ENCODE measurements at places on chromosomes 3 and 15.
A peak's percentile ranks its signal among the peaks of the same experiment; 100 is the strongest.

DNA sequence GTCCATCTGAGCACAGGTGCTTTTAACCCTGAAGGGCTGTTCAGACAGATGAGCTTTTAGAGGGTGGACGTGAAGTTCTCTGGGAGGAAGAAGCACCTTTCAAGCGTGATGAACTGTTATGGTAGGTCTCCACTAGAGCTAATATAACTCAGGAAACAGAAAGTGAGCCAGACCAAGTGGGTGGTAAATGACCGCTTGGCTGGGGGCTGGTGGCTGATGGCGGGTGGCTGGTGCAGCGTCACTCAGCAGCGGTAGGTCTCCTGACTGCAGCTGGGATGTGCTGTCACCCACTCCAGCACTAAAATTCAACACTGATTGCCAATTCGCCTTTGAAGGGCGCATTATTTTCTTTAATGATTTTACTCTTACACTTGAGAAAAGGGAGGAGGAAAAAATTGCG, 31.2 kb upstream of the LACTB start:
- DNase-seq, result no peak

- no peak for DNase-seq
These were observed 461 bp downstream of the PCYT1A start for GRCh38 chr3:196287090-196287439.

DNA sequence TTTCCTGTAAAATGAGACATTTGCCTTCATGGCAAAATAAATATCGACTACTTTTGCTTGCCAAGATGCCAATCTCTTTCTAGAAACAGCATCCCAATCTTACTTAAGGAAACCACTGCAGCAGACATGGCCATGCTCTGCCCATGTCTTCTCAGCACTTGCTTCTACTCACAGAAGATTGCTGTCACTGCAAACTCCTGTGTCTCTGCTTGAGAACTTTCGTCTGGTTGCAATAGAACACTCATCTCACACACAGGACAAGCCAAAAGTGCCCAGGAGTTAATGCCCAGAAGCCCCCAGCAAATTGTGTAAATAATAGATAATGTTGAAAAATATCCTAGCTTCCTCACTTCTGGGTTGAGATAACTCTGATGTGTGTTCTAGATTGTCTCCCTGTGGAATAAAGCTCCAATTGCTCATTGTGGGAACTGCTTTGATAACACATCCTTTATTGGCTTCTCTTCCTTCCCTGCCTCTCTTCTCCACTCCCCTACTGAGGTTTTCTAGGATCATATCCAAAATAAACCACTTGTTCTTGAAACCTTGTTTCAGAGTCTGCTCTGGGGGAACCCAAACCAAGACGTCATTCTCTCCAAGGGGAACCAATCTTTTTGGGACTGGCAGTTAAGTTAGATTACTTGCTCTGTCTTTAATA, 156.3 kb upstream of the STRIT1 start:
- DNase-seq, result no peak

- DNase-seq, result no peak
These were observed 91.7 kb downstream of the TBL1XR1 start for GRCh38 chr3:177105623-177106022.

GRCh38 chr3:110405830-110406585, 665.6 kb upstream of the NECTIN3 start:
- DNase-seq, result no peak

DNA sequence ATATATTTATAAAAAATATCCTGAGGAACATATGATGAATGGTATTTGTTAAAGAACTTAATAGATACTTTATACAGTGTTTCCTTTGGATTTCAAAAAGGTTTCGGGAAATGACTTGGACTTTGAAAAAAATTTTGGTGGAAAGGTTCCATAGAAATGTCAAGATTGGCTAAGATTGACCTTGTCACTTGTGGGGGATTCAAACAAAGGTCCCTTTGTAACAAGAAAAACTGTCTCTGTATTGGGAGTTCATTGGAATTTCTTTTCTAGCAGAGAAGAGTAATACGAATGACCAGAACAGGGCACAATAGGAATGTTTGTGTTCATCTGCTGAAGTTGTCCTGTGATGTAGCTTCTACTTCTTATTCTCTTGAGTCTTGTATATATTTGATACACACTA, 43.2 kb downstream of the ARHGEF26 start:
- DNase-seq, result no peak

GRCh38 chr15:59685737-59686297, 3.3 kb downstream of the BNIP2 start:
- DNase-seq, result peak; percentile 67

DNA sequence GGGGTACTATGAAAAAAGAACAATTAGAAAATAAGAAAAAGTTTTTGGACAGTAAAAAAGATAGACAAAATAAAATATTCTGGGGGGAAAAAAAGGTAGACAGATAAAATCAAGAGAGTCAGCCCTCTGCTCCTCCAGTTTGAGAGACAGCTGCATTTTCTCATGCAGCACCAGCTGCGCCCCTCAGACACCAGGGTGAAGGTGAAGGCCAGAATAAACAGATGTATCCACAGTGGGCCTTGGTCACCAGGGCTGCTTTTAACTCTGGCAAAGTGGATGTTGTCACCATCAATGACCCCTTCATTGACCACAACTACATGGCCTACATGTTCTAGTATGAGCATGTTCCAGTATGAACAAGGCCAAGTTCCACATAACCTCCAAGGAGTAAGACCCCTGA, 13.9 kb upstream of the RNF7 start:
- DNase-seq, result no peak
